ENCODE measurements at places on chromosomes 12 and 14. TPM values are rescaled to one million over a fixed set of nuclear protein-coding genes. Genes with fewer than 3 reads are reported as not detected.

Gene TIMELESS
- 59.2 TPM for total RNA-seq

Gene C12orf43
- total RNA-seq, result 13.9 TPM

DNA sequence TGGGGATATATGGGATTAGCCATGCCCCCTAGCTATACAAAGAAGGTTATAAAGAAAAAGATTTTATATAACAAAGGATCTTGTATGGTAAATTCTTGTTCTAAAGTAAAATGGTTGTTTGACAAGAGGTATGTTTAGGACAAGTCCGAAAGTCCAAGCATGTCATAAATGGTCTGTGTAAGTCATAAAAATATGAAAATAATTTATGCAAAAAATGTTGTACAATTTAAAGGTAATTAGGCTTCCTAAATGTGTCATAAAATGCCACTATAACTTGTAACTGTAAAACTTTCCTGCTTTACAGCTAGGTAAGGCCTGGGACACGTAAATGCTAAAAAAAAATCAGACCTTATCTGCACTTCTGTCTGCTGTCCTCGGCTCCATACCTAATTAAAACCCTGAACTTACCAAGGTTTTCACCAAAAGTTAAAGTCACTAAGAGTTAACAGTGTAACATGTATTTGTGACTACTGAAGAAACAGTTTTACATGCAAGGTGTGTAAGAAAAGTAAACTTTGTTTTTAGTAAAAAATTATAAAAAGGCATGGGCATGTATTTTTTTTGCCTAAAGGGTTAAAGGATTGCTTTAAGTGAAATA, 110.0 kb upstream of the RESF1 start:
- no peaks in the 10 kb centered on the region for H3K36me3 ChIP-seq
- no peaks in the 10 kb centered on the region for H3K27me3 ChIP-seq
- H3K4me3 ChIP-seq, result peak overlapping the region; percentile 8
- H3K27ac ChIP-seq, result no peak overlapping the region
- no peak for DNase-seq

DNA sequence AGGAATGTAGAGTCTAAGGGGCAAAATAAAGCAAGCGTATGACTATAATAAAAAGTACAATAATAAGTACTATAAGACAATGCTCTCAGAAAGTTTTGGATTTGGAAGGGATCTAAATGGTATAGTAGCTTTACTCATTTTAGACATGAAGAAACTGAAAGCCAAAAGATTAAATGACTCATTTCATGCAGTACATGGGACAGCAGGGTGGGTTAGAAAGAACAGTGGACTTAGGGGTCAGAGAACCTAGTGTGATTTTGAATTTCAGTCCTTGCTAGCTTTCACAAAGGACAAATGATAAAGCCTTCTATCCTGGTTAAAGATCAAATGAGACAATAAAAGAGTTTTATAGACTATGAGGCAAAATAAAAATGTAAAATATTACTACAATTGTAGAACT, 6.8 kb upstream of the LEMD3 start:
- no peaks in the 10 kb centered on the region for H3K36me3 ChIP-seq
- H3K4me1 ChIP-seq, result no peaks in the 10 kb centered on the region
- no peak for DNase-seq
- H3K4me3 ChIP-seq, result no peak overlapping the region

GRCh38 chr12:83958997-83959396, 953.6 kb downstream of the SLC6A15 start:
- no peak overlapping the region for H3K4me3 ChIP-seq
- H3K27ac ChIP-seq, result no peak overlapping the region
- peaks cover 4% of the 10 kb centered on the region for H3K4me1 ChIP-seq
- no peaks in the 10 kb centered on the region for H3K27me3 ChIP-seq
- no peaks in the 10 kb centered on the region for H3K36me3 ChIP-seq

Data from endodermal cell (in vitro differentiated cells).